Activated CD8-positive, alpha-beta memory T cell treated with anti-CD3 and anti-CD28 coated beads for 48 hours (primary cell): ENCODE measurements at places on chromosomes 5 and 9.
A peak's percentile ranks its signal among the peaks of the same experiment; 100 is the strongest.

DNA sequence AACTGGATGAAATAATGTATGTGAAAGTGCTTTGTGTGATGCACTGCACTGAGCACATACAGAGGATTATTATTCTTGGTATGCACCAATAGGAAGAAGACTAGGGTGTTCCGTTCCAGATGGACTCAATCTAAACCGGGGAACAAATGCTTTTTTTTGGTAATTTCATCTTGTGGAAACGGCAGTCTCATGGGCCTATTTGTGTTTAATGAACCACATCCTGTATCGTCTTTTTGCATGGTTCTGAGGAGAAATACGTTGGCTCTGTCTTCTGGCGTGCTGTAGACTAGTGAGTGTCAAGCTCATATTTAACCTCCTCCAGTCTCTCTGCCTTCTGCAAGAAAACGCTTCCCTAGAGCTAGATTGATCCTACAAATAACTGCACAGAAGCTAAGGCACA lies 30.0 kb downstream of the TRIM32 start:
- no peak for DNase-seq

DNA sequence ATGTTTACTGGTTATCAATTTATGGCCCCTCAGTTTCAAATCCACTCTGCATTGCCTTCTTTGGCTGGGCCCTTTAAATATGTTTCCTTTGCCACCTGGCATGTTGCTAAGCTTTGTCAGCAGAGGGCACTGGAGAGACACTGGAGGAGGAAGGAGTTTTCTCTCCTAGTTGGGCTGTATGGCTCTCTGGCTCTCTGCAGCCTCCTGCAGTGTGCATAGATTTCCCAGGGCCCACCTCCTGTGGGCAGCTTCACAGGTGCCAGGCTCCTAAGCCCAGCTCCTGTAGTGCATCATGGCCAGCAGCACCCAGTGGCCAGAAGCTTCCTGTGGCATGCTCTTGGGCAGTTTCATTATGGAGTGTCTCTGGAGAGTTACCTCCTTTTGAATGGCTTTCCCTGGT lies 23.3 kb downstream of the CAVIN4 start:
- DNase-seq, result no peak

DNA sequence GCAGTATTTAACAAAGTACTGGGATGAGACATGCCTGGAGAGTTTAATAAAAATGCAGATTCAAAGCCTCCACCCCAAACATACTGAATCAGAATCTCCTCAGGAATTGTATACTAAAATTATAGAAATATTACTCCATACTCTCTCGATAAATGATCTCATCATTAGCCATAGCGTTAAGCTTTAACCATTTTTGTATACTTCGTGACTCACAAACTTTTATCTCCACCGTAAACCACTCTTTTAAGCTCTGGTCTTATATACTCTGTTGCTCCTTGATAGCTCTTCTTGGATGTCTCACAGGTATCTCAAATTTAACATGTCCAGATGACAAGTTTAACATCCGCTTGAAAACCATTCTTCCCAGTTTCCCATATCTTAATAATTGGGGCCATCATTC lies 327.8 kb downstream of the ADGRV1 start:
- no peak for DNase-seq

DNA sequence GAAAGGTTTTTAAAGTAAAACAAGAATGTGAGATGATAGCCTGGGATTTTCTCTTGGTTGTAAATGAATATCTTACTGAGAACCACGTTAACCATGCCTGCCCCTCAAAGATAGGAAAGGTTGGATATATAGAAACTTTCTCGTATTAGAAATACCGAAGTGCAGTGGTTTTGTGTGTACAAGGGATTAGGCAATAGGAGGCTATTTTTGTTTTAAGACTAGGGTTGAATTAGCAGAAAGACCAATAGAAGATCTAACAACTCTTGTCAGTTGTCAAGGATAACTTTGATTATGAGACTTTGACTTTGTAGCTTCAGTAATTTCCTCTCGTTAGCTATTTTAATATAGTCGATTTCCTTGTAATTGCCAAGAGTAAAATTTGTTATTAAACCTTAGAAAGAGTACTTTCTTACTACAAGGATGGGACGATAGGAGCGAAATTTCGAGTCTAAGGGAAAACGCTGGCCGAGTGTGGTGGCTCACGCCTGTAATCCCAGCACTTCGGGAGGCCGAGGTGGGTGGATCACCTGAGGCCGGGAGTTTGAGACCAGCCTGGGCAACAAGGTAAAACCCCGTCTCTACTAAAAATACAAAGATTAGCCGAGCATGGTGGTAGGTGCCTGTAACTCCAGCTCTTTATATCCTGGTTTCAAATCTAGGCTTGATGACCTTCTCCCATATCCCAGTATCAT lies 838 bp downstream of the POLK start:
- no peak for DNase-seq

- DNase-seq, result no peak
Measured at GRCh38 chr5:31329715-31330114, 136.2 kb downstream of the CDH6 start.

GRCh38 chr5:148815086-148815485 lies 11.3 kb upstream of the ADRB2 start:
- no peak for DNase-seq

DNA sequence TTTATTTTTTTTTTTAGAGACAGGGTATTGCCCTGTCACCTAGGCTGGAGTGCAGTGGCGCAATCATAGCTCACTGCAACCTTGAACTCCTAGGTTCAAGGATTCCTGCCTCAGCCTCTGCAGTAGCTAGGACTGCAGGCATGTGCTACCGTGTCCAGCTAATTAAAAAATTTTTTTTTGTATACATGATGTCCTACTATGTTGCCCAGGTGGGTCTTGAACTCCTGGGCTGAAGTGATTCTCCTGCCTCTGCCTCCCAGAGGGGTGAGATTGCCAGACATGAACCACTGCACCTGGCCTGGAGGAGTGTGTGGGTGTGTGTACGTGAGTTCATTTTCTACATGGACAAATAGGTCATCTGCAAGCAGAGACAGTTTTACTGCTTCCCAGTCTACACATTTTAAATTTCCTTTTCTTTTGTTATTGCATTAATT lies 33.8 kb downstream of the JMY start:
- DNase-seq, result no peak

DNA sequence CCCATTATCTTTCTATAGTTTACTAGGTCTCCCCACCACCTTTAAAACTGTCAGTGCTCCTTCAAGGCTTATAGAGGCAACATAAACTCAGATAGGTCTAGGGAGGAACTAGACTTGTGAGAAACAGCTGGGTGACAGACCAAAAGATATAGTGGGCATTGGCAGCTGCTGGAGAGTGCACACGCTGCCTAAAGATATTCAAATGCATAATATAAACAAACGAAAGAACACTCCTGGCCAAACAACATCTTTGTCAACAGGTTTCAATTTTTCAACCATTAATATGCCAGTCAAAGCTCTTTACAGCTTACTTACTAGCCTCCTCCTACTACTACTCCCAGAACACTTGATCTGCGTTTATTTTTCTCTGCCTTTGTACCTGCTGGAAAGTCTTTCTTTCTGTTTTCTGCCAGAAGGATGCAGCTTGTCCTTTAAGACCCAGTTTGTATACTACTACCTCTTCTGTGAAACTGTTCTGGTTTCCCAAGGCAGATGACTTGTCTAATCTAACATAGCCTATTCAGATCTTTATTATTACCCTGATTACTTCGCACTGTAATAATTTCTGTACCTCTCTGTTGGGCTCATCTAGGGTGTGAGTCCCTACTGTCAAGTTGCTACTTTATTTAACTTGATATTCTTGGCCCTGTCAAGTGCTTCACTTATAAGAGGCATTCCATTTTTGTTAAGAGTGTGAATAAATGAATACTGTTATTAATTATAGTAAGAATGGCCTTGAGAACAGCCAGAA lies 14.3 kb downstream of the KDM3B start:
- DNase-seq, result no peak

DNA sequence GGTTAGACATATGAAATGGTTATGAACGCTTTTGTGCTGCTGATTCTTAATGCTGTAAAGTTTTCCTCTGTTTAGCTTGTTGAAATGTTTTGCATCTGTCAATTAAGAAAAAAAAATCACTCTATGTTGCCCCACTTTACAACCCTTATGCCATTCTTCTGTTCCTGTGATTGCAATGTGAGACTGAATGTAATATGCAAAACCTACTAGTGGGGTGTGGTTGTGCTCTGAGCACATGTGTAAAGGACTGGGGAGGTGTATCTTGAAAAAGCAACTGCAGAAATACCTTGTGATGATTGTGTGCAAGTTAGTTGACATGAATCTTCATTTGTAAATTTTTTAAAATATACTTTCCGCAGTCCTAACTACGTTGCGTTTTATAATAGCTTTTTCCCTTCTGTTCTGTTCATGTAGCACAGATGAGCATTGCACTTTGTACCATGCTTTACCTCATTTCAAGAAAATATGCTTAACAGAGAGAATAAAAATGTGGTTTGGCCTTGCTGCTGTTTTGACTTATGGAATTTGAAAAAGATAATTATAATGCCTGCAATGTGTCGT lies 357.0 kb upstream of the PIK3R1 start:
- DNase-seq, result no peak

GRCh38 chr9:127519301-127520166 lies 68.2 kb downstream of the LRSAM1 start:
- peak; percentile 24 for DNase-seq

DNA sequence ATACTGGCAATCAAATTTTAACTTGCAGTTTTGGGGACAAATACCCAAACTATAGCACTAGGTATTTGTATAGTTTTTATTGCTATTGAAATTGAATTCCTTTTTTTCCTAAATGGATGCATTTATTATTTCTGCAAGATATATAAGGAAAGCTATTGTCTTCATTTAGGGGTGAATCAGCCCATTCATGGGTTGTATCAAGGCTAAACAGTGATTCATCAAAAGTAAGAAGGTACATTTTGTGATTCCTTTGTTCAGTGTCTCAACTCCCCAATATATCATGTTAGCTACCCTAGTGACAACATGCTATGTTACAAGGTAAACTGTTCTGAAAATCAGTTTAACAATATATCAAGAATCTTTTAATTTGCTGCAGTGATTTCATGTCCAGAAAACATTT lies 185.7 kb downstream of the PLK2 start:
- no peak for DNase-seq

DNA sequence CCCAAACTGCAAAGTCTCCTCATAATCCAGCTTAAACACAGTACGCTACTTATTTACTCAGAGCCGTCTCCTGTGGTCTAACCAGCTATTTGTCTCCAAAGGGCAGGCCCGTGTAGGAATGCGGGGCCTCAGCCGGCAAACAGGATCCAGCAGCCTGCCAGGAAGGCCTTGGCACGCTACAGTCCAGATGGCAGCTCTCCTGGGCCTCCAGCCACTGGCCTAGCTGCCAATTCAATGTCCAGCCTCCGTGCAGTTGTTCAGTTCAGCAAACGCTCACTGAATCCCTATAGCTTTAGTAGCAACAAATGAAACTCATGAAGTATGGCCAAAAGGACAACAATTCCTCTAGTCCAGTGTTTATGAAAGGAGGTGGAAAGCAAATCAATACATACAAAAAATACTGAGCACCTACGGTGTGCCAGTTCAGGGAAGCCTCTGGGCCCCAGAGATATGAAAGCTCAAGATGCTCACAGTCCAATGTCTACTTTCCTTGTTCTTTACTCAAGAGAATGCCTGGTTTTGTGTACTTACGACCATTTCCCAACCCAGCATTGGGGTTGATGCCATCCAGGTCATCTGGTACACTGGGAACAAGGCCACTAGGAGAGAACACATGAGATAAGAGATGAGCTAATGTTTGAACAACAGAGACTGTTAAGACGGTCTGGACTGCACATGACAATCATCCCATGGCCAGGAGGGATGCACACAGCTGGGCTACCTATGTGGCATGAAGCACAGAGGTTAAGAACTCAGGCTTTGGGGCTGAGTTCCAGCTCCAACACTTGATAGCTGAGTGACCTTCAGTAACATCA lies 8.3 kb downstream of the CDK5RAP2 start:
- no peak for DNase-seq

- no peak for DNase-seq
Measured at GRCh38 chr9:123302348-123303214, 34.2 kb upstream of the STRBP start.

- DNase-seq, result no peak
Measured at GRCh38 chr5:140024928-140025327, 18.2 kb downstream of the NRG2 start.

DNA sequence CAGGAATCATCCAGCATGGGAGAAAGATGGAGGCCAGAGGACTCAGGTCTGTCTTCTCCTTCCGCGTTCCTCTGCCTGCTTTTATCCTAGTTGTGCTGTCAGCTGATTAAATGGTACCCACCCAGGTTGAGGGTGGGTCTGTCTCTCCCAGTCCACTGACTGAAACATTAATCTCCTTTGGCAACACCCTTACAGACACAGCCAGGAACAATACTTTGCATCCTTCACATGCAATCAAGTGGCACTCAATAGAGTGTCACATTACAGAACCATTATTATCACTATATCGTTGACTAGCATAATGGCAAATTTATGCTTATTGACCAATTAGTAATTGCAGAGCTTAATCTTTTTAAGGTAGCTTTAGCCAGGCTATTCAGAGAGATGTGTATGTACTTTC lies 64.8 kb downstream of the UNC13B start:
- no peak for DNase-seq
